Left lung (tissue), 14 donors: ENCODE measurements at places on chromosomes 4 and X. TPM values are rescaled to one million over a fixed set of nuclear protein-coding genes. Genes with fewer than 3 reads are reported as not detected.

DNA sequence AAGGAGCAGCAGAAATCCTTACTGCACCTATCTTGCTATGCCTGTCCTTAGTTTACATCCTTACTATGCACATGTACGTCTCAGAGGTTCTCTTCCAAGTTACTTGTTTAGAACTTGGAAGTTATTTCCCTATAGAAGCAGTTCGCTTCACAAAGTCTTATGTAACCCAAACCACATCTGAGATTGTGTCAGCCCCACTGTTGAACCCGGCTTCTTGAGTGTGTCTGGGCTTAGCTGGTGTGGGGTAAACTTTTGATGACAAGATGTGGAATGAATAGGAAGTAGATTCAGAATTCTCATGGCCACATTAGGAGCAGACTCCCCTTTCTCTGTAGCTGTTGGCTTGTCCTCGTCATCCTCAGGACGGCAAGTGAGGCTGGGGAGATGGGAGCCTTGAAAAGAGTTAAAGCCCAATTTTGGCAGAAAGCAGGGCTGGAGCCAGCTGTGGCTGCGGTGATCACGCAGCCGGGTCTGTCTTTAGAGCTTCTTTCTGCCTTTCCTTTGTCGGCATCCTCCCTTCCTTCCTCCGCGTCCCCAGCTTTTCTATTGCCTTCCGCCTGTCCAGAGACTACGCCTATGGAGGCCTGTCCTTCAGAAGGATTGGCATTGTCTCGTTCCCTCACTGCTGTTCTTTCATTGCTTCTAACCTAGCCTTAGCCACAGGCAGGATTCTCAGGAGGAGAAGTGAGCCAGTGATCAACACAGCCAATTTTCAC is 23.0 kb upstream of the LIMCH1 start:
- DNase-seq = no peak

DNA sequence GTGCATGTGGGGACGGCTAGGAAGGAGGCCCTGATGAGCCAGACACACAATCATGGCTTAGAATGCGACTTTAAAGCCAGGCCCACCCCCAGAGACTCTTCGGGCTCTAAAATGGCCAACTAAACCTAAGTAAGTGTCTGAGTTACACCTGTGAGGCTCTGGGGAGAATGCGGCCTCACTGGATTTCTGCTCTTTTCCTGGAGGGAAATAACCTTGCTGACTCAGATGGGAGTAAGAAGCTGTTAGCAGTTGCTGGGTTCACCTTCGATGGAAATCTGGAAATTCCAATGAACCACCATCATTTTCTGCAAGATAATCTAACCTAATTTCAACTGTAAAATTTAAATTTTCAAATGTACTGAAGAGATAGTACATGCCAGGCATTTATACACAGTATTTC is 97.6 kb upstream of the MAML3 start:
- no peak for DNase-seq

DNA sequence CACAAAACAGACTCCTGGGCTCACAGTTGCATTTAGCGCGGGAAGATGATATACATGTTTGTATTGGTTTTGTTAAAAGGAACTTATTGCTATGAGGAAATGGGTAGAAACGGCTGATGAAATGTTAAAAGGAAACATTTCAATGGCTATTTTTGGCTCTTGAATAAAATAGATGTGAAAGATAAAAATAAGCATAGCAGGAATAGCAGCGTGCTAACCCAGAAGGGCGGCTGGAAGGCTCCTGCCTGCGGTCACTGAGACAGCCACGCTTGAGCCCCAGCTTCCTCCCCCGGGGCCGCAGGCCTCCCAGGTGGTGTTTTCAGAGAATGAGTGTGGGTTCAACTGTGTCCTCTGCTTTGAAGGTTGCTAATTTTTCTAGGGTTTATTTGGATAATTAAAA is 35.0 kb upstream of the CLCN4 start:
- no peak for DNase-seq

- no peak for DNase-seq
Measured at GRCh38 chr4:7664106-7664505, 229.4 kb upstream of the PSAPL1 start.

DNA sequence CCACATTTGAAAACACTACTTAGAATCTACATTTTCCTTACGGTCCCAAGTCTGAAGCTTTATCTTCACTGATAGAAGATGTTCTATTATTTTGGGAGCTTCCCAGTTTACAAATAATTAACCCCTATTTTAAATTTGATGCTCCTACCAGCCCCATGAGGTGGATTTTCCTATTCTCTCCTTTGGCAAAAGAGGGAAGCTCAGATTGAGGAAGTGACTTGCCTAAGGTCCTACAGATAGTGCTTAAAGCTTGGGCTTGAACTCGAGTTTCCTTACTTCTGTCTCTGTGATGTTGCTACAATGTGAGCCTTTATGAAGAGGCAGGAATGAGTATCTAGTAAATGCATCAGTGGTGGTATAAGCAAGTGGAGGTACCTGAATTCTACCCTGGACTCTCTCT is 27.5 kb downstream of the HEPH start:
- DNase-seq = no peak

DNA sequence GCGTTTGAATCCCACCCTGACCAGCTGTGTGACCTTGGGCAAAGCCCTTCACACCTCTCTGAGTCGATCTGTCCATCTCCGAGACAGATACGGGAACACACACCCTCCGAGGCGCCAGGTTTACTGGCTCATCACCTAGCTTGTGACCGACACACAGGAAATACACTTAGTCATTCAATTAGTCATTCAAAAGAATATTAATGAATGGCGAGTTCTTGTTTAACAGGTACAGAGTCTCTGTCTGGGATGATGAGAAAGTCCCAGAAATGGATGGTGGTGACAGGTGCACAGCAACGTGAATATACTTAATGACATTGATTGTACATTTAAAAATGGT is 80.6 kb downstream of the PPP2R2C start:
- DNase-seq = no peak

- no peak for DNase-seq
Measured at GRCh38 chrX:120462370-120462769, 6.7 kb downstream of the LAMP2 start.

DNA sequence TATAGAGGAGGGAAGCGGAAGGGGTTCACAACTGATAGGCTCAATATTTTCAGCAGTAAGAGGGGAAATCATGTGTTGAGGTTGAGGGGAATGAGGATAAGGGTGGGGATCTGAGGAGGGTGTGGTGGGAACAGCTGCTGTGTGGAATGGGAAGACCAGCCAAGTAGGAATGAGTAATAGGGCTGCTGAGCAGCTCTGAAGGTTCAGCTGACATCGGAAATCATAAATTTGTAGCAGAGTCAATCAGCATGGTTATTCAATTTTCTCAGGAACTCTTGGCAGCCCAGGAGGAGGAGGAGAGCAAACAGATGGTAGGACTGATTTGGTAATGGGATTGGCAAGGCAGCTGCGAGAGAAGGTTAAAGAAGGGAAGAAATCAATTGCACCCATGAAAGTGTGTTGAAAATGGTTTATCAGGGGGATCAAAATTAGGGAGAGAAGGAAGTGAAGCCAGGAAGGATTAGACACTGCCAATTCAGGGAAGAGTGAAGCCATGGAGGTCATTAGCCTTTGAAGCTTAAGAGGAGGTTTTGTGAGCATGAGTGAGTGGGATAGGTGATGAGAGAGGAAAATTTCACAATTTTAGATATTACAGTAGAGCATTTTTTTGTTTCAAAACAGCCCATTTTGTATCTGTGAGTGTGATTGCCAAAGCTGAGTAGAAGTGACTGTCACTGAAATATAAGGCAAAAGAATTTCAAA is 82.6 kb downstream of the PCDH7 start:
- DNase-seq = no peak

- no peak for DNase-seq
Measured at GRCh38 chrX:55919367-55920221, 202.0 kb downstream of the RRAGB start.

DNA sequence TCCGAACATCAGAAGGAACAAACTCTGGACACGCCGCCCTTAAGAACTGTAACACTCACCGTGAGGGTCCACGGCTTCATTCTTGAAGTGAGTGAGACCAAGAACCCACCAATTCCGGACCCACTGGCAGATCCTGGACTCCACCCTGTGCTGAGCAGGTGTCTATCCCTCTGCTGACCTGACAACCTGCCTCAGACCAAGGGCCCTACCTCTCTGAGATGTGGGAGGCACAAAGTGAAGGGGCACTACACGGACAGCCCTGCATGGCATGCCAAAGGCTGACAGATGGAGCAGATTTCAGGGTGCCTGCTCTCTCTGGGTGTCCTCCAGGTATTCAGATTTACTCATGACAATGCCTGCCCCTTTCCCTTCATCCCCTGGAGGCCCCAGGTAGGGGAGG is 14.0 kb upstream of the HSFX1 start:
- no peak for DNase-seq

- no peak for DNase-seq
Measured at GRCh38 chr4:172412851-172413580, 599.8 kb downstream of the GALNTL6 start.

DNA sequence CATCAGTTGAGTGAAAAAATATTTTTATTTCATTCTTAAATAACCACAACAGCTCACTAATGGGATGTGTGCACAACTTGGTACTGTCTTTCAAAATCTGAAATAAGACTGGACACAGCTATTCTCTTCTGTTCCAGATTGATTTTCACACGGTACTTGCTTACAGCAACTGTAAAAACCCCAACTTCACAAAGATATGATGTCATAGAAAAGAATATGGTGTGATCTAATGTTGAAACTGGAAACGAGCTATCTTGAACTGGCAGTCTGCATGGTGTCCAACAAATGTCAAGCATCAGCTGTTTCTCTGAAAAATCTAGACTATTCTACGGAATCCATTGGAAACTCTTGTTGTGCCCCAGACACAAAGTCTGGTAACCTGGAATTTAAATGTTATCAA is 14.7 kb downstream of the HELQ start:
- DNase-seq = no peak

The HCCS gene
- 18.9 TPM for total RNA-seq

The GPRASP2 gene
- total RNA-seq = 10.3 TPM

The GC gene
- not detected for total RNA-seq

The FRMD7 gene
- not detected for total RNA-seq

The REELD1 gene
- total RNA-seq = 0.13 TPM

The SLC38A5 gene
- total RNA-seq = 70.7 TPM
